ENCODE measurements at places on chromosomes 11 and 22. TPM values are rescaled to one million over a fixed set of nuclear protein-coding genes. Genes with fewer than 3 reads are reported as not detected.

DNA sequence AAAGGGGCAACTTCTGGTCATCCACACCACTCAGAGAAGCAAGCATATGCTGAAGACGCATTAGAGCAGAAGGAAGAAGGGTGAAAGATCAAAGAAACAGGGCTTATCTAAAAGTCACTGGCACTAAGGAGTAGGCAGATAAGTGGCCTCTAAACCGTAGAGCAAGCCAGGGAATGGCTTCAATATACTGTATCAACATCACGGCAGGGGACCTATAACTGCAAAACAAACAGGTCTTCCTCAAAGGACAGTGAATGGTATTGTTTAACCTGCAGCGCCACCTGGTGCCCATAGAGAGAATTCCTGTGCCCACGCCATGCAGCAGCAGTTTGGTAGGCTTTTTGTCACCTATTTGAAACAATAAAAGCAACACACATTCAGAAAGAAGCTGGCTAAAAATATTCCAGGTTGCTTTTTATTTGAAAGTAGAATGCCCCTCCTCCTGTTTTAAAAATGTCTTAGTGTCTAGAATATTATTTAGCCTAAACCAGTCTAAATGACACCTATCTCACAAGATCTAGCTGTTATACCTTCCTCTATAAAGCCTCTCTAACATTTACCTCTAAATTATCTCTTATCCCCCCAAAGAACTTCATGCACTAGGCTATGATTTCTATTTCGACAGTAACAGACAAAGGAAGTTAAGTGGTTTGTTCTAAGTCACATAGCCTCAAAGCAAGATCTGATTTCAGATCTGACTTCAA is 21.8 kb downstream of the SNX19 start:
- DNase-seq = peak; percentile 79

DNA sequence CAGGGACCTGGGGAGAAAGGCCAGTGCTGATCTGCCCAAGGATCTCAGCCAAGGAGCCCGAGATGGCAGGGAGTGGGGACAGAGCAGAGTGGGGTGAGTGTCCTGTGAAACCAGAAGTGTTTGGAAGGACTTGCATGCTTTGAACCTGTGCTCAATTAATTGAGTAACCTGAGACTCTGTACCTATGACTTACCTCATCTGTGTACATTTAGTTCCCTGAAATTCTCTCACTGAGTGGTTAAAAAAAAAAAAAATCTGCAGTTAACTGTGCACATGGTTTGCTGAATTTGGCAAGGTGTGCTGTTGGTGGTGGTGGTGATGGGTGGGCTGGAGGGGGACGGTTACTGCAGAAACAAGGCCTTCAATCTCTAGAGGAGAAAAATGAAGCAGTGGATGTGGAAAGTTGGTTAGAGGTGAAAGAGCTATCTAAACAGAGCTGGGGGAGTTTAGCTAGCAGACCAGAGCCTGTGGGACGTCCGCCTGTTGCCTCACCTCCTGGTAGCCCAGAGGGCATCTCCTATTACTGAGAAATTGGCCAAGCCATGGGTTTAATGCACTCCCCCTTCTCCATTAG is 8.3 kb upstream of the SORL1-AS1 start:
- DNase-seq = no peak

GRCh38 chr11:119651802-119652584 is 77.0 kb downstream of the NECTIN1 start:
- no peak for DNase-seq

DNA sequence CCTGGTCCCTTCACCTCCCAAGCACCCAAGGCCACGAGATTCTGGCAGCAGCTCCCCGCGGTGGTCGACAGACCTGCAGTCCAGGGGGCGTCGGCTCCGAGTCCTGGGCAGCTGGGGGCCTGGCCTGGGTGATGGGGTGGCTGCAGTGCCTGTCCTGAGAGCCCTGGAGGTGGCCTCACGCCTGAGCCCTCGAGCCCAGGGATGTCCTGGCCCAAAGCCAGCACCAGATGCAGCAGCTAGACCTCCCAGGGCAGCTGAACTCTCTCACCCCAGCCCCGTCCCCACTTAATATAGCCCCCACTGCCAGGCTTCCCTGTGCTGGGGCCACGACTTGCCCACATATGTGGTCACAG is 6.6 kb downstream of the LMNTD2 start:
- no peak for DNase-seq

DNA sequence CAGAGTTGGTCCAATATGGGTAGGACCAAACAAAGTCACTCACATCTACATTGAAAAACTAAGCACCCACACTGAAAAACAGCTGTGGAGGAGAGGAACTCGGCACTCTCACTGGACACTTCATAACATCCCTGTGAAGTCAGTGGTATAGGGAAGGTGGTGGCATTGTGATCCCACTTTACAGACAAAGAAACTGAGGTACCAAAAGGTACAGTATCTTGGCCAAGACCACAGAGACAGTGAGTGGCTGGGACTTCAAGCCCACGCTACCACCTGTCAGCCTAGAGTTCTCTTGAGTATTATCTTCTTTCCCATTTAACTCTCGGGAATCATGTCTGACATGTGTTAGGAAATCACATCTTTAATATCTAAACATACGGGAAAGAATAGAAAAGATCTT is 61.9 kb downstream of the SYN3 start:
- DNase-seq = no peak

DNA sequence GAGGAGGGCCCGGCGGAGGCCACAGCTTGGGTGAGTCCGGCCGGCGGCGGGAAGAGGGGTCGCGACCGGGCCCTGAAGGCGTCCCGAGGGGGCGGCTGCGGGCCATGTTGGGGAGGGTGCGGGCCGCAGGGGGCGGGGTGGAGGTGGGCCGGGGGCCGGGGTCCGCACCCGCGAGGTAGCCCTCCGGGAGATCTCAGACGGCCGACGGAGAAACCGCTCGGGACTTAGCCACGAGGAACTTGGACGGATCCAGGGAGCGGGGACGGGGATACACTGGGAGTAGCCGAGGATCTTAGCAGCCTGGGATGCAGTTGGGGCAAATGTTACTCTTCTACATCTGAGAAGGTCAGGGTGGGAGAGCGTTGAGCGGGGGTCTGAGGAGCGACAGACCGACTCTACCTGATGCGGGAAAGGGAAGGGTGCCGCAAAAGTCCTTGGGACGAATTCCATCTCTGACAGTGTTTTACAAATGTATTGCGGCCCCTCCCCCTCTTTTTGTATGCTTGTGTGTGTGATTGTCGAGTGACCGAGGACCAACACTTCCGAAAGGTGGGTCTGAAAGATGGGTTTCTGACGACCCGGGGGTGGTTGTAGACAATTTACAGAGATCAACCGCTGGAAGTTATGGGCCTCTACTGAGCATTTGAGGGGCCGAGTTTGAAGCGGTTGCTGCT is 658 bp downstream of the STIP1 start:
- DNase-seq = peak; percentile 15

GRCh38 chr11:125971618-125972017 is 25.8 kb downstream of the VSIG10L2 start:
- DNase-seq = no peak

DNA sequence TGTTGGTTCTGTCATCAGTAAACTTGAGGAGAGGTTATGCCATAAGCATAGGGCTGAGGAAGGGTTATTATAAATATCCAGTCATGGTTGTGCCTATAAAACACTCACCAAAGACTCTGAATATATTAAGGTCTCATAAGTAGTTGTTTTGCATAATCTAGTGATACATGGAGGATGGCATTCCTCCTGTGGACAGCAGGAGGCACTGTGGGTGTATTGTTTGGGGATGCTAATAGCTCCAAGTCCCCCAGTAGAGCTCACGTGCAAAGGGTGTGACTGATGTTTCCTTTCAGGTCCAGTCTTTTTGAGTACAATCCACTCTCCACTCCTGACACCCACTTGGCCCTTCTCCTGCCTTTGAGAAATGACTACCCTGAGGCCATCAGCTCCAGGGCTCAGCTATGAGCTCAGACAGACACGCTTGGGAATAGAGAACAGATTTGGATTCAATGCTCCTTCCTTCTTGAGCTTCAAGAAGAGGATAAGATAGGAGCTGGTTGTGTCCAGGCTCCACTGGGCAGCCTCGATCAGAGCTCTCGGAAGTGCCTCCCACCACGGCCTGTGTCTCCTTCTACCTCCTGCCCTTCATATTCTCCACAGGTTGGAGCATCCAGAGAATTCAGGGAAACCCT is 85.2 kb upstream of the IGLL5 start:
- DNase-seq = no peak

- no peak for DNase-seq
Observed at GRCh38 chr11:72081821-72082453, 1.3 kb downstream of the LRRC51 start.

- DNase-seq = peak; percentile 55
Observed at GRCh38 chr22:36286096-36286957, 33.4 kb downstream of the APOL1 start.

SUSD2 gene
- polyA plus RNA-seq = 15.1 TPM

RBM4 gene
- polyA plus RNA-seq = 258 TPM

SAA1 gene
- not detected for polyA plus RNA-seq

CTSW gene
- polyA plus RNA-seq = 1.4 TPM

SPTBN2 gene
- polyA plus RNA-seq = 51.5 TPM

CPT1B gene
- polyA plus RNA-seq = 15.9 TPM

OR52N1 gene
- polyA plus RNA-seq = not detected

OR8K5 gene
- not detected for polyA plus RNA-seq
